Activated T-helper 1 cell treated with Interleukin-2 at 50 U/mL for 16 hours (primary cell): ENCODE measurements at places on chromosomes 2 and 18.

DNA sequence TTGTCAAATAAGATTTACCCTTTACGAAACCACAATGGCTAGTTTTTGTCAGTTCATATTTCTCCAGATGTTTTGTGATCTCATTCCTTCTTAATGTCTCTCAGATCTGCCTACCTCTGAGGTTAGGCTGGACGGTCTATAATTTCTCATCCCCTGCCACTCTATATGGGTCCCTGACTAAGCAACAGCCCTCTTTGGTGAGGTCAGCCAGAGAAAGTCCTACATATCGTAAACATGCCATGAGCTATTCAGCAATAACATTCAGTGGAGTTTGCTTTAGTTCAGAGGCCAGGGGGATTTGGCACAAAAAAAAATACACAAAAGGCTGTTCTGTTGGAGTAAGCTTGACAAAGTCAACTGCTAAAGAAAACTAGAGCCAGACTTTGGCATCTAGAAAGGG is 192.1 kb upstream of the NCKAP5 start:
- no peak for DNase-seq

- no peak for DNase-seq
Measured at GRCh38 chr2:1024981-1025380, 74.3 kb downstream of the SNTG2 start.

GRCh38 chr2:75896779-75897366 is 186.2 kb upstream of the GCFC2 start:
- DNase-seq, result no peak

- no peak for DNase-seq
Measured at GRCh38 chr2:226679389-226680065, 120.1 kb downstream of the IRS1 start.

- no peak for DNase-seq
Measured at GRCh38 chr2:233643128-233643527, 6.9 kb downstream of the UGT1A10 start.

DNA sequence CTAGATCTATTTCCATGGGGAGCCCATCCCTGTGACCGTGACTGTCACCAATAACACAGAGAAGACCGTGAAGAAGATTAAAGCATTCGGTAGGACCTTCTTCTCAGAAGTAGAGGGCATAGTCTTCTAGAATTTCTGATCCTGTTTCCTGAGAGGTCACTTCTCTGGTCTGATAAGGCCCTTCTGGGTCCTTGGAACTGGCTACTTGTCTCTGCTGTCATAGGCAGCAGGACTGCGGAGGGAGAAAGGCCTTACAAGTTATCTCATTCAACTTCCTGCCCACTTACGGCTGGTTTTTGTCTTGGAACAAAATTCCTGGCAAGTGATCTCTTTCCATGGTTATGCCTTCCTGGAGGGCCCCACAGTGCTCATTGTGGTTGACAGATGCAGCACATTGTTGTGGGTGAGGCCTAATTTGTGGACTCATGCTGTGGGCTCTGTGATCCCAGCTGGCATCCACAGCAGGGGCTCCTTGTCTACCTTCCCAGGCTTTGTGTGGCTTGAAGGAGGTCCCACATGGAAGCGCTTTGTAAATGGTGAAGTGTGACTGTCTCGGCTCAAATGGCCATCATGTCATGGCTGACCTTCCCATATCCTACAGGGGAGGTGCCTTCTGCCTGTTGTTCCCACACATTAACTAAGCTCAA is 22.0 kb downstream of the SAG start:
- no peak for DNase-seq

DNA sequence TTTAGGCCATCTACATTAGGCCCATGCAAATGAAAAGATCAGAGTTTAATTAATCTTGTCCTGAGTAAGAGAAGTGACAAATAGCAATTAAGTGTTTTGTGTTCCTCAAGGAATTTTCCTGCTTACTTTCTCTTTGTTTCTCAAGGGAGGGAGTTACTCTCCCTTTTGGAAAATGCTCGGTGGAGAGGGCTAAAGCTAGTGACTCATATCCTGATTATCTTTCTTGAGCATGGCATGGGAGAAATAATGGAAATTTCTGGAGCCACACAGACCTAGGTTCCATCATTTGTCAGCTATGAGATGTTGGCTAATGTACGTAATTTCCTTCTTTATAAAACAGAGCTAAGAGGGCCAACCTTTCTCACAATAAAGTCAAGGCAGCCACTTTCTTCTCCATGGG is 177.1 kb downstream of the ETAA1 start:
- no peak for DNase-seq
